ENCODE measurements at places on chromosomes 11 and 22. TPM values are rescaled to one million over a fixed set of nuclear protein-coding genes. Genes with fewer than 3 reads are reported as not detected.

The SLC22A8 gene
- not detected for total RNA-seq

The KLHL35 gene
- total RNA-seq = 0.49 TPM

The CRYBB3 gene
- total RNA-seq = 0.82 TPM

The SAA2 gene
- total RNA-seq = 2.0 TPM

The SORL1 gene
- 58.3 TPM for total RNA-seq

The SLC43A3 gene
- 16.9 TPM for total RNA-seq

The LDHAL6A gene
- total RNA-seq = not detected
